ENCODE measurements at places on chromosomes 2 and 18.

- DNase-seq: no peak
These were observed 128.0 kb downstream of the ARL4C start for GRCh38 chr2:234368861-234369261.

GRCh38 chr18:75775121-75775520 lies 347.6 kb upstream of the SMIM21 start:
- DNase-seq: no peak

- no peak for DNase-seq
These were observed 178.3 kb upstream of the CRIM1 start for GRCh38 chr2:36177282-36177681.

DNA sequence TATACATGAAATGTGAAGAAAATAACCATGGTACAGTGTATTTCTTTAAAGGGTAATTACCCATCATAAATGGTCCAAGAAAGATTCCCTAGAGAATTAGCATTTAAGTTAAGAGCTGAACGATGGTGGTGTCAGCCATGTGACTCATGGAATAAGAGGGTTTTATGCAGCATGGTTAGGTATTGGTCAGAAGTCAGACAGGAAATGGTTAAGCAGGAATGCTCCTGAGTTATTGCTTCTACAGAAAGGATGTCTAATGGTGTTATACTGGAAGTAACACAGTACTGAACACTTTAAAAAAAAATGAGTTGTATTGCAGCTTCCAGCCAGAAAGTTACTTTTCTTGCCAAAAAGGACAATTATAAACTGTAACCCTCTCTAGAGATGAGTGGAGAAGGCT lies 72.7 kb upstream of the UBE2E3 start:
- no peak for DNase-seq

DNA sequence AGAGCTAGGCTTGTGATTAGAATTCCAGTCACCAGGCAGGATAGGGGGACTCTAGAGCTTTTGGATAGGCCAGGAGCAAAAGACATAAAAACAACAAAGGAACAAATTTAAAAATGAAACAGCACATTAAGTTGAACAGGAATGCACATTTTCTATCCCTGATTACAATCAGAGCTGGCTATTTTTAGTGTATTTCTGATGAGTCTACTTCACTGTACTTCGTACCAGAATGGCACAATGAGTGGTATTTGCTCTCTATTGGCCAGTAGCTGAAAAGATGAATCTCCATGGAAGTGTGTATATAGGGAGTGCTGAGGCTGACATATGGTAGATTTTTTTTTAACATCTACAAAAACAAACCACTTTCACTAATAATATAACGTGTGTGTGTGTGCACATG lies 34.2 kb upstream of the LRRTM1 start:
- no peak for DNase-seq

DNA sequence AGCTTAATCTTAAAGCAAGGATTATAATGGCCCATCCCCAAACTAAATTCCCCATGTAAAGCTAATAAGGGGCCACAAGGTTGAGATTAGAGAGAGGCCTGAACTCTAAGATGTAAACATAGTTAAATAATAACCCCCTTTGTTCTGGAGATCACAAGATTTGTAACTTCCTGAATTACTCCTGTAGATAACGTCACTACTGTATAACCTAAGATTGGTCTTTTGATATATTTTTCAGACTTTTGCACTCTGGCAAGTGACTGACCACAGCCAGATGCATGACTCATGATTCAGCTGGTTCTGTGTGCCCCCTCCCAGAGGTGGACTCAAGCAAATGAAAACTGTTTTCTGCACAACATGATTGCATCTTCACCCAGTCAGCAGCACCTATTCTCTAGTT lies 686.0 kb upstream of the DDX18 start:
- DNase-seq: no peak

- DNase-seq: no peak
These were observed 74.3 kb downstream of the SNTG2 start for GRCh38 chr2:1024981-1025380.
